ENCODE measurements at places on chromosomes 11 and 22.

DNA sequence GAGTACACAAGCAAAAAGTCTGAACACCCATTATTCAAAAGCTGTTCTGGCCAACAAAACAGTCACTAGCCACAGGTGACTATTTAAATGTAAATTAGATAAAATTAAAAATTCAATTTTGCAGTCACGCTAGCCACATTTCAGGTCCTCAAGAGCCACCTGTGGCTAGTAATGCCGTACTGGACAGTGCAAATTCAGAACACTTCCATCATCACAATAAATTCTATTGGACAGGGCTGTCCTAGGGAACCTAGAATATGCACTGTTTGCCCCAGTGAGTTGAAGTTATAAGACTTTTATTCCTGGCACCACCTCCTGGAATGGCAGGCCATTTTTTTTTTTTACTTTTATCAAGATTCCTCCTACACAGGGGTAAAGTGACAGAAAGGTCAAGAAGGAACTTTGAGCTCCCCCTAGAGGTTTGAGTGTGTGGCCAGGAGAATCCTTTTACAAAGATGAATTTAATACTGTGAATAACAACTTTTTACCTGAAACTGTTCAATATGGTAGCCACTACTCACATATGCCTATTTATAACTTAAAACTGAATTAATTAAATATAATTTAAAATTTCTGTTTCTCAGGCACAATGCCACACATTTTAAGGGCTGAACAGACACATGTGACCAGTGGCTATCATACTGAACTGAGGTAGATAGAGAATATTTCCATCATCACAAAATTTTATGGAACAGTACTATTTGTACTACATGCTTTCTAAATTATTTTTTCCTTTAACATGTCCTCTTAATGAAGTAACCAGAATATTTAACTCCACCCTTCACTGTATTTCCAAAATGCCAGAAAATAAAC, 6.5 kb downstream of the MSANTD2 start:
- DNase-seq: no peak

- no peak for DNase-seq
Measured at GRCh38 chr22:39383841-39384625, 15.5 kb upstream of the TAB1 start.

DNA sequence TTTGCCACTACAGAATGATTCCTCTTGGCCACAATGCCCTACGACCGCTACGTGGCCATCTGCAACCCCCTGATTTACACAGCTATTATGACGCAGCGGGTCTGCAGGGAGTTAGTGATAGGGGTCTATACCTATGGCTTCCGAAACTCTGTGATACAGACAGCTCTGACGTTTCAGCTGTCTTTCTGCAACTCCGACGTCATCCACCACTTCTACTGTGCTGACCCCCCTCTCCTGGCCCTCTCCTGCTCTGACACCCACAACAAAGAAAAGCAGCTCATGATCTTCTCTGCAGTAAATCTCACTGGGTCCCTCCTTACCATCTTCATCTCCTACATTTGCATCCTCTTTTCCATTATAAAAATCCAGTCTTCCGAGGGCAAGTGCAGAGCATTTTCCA, 52.3 kb upstream of the OR5P2 start:
- DNase-seq: no peak

- peak; percentile 47 for DNase-seq
Measured at GRCh38 chr11:62025487-62026105, 58.2 kb upstream of the FTH1 start.

DNA sequence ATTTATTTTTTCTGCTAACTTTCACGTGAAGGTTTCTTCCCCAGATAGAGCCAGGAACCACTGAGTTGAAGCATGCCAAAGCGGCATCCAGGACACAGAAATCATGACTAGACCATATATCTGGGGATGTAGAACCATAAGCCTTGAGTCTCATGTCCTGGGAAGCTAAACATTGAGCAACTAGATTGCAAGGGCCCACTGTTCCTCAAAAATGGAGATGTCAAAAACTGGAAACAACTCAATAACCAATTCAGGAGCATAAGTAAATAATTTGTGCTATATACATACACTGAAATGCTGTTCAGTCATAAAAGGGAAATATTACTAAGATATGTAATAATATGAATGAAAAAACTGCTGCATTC, 29.0 kb upstream of the CARD16 start:
- no peak for DNase-seq

GRCh38 chr11:74739546-74740270, 8.5 kb upstream of the CHRDL2 start:
- DNase-seq: no peak

DNA sequence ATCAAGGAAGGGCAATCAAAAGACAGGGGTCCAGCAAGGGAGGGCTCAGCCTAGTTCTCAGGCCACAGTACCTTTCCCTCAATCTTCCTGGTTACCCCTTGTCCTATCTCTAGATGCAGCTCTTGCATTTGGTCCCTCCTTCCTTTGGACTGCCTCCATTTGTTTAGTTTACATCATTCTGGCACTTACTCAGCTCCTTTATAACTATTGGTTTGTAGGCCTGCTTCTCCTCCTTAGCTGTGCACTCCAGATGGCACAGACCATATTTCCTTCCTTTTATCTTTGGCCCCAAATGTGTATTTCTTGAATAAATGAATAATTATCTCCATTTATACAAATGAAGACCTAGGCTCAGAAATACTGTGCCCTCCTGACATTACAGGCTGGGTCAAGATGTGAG, 92.3 kb upstream of the AMOTL1 start:
- DNase-seq: no peak

DNA sequence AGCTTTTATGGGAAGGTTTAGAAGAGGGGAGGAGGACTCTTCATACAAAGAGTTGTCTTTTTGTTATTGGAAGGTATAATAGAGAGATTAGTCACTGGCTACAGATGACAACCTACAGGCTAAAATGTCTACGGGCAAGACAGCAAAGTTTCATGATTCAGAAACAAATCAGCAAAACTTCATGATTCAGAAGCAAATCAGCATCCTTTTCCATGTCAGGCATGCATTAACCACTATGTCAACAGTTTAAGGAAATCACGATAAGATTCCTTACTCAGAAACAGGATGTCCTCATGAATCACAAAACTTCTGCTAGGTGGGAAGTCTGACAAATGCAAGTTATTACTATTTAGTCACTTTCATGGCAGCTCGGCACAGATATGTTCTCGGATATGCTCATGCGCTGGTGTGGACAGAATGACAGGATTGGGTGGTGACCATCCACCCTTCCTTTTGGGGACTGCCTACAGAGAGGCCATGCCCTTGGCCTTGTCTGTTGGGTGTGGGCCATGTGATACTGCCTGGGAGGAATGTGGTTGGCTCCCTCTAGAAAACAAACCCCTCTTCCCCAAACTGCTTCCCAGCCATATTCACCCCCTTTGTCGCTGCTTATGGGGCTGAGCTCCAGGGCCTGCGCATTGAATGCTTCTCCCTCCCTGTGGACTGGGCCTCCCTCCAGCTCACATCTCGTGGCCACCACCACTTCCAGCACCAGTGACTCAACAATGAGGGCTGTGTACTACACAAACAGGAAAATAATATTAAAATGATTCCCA, 10.1 kb downstream of the C11orf91 start:
- DNase-seq: no peak

- no peak for DNase-seq
Measured at GRCh38 chr22:49403102-49403501, 424.6 kb downstream of the BRD1 start.

- no peak for DNase-seq
Measured at GRCh38 chr22:17607891-17608521, 20.5 kb downstream of the ATP6V1E1 start.

DNA sequence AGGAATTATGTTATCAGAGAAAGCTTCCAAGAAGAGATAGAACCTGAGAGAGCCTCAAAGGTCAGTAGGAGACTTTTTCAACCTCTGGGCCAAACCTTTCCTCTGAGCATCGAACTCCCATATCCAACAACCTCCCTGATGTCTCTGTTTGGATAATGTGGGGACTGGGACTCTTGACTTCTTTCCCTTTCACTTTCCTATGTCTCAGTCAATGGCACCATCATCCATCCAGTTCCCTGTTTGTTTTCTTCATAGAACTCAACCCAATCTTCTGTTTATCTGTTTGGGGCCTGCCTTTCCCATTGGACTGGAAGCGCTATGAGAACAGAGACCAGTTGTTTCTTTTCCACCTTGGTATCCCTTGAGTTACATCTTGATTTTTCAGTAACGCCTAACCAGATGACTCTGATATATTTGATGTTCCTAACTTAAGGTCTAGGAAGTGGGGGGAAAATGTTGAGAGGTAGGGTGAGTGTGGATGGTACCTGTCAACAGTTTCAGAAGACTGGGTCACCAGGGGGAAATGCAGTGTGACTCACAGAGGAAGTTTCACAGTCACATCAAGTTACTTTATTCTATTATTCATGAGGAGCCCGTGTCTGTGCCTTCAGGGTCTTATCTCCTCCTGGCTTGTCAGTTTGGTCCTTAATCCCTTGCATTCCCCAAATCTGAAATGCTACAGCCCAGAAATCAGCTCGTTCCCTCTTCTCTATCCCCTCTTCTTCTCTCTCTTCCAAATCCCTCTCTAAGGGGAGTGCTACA, 4.5 kb upstream of the KCNE3 start:
- DNase-seq: no peak

DNA sequence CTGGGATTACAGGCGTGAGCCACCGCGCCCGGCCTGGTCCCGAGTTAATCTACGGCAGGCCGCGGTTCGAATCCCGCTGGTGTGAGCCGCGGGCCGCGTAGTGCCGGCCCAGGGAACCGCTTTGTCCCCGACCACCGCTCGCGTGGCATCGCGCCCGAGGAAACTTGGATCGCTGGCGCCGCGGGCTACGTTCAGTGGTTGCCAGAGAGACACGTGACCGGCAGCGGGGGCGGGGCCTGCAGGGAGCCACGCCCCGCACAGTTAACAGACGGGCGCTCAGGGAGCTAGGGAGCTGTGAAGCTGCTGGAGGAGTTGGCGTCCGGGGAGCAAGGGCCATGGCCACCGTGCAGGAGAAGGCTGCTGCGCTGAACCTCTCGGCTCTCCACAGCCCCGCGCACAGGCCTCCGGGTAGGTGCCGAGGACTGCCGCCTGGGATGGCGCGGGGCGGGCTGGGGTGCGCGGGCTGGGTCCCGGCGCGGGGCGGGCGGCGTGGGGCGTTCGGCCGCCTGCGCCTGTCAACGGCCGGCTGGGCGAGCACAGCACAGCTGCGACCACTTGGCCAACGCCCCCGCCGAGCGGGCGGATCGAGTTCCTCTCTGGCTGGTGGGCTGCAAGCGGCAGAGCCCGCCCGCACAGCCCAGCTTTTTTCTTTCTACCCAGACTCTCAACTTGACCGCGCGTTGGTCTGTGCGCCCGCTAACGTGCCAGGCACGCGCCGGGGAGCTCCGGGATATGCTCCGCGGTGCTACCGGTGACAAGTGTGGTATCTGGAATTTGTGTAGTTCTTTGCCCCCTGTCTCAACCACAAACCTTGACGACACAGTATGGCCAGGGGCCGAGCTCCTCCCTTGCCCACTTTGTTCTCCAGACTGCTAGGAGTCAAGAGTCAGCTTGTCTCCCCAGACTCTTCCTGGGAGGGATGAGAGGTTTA, at the start of gene DEPDC7:
TSS of gene DEPDC7 (plus strand) at position 258 of the 931 bp plus-strand sequence. CDS start at position 336, 78 bp downstream.
- DNase-seq: peak; percentile 83

DNA sequence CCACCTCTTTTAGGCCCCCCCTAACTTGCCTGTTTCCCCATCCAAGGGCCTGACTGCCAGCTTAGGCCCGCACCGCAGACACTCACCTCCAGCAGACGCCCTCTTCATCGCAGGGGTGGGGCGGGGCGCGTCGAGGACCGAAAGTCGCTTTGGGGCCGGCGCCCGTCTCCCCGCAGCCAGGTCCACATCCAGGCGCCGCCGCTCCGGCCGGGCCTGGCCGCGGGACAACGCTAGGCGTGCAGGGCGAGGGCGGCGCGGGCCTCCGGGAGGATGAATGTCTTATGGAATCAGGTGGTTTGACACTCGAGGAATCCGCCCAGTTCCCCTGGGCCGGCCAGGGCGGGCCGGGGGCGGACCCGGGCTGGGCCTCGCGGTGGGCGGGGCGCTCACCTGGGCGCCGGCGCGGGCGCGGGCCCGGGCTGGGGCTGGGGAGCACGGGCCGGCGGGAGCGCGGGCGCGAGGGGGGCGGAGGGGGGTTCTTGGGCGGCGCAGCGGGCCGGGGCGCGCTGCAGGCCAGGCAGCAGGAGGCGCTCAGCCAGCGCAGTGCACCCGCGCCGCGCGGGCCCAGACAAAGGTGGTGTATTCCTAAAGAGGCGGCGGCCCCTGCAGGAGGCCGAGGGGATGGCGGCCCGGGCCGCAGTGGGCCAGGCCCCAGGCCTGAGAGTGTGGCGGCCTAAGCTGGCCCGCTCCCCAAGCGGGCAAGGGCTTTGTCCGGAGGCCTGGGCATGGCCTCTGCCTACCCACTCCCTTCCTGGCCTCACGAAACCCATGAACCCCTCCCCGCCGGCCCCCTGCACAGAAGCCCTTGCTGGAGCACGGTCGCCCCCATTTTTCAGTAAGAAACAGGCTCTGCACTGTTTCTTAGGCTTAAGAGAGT, 177.6 kb downstream of the IGLL1 start:
- DNase-seq: no peak

DNA sequence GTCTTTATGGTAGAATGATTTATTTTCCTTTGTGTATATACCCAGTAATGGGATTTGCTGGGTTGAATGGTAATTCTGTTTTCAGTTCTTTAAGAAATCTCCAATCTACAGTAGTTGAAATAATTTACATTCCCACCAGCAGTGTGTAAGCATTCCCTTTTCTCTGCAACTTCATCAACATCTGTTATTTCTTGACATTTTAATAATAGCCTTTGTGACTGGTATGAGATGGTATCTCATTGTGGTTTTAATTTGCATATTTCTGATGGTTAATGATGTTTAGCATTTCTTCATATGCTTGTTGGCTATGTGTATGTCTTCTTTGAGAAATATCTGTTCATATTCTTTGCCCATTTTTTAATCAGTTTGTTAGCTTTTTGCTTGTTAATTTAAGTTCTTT, 901.2 kb downstream of the METTL15 start:
- no peak for DNase-seq

DNA sequence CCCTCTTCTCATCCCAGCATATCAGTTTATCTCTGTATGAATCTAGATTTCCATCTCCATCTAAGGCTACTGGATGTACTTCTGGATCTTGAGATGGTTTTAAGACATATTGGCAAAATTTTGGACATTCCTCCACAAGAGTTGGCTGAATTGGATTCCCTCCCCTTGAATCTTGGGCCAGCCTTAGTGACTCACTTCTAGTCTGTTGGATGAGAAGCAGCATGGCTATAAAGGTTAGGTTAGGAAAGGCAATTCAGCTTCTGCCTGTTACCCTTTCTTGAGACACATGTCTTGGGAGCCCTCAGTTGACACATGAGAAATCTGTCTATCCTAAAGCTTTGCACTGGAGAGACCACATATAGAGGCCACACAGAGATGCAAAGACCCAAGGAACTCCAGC, 73.0 kb upstream of the PGR start:
- DNase-seq: no peak

DNA sequence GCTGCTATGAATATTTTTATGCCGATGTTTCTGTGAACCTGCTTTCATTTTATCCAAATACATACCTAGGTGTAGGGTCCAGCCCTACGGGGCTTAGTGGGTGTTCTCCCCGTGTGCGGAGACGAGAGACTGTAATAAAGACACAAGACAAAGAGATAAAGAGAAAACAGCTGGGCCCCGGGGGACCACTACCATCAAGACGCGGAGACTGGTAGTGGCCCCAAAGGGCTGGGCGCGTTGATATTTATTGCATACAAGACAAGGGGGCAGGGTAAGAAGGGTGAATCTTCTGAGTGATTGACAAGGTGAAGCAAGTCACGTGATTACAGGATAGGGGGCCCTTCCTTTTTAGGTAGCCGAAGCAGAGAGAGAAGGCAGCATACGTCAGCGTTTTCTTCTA, 920.1 kb downstream of the BRD1 start:
- no peak for DNase-seq

- DNase-seq: no peak
Measured at GRCh38 chr11:61327669-61328071, 5.2 kb downstream of the DDB1 start.
